Chondrocyte (in vitro differentiated cells): ENCODE measurements at places on chromosomes 12 and 14. TPM values are rescaled to one million over a fixed set of nuclear protein-coding genes. Genes with fewer than 3 reads are reported as not detected.

The CACNA1C gene
- total RNA-seq, result 27.0 to 48.5 TPM (median 27.0 TPM) in 3 replicates

The PITPNM2 gene
- total RNA-seq, result 6.1 to 11.6 TPM (median 11.5 TPM) in 3 replicates

The FOXN4 gene
- not detected in 3 replicates for total RNA-seq

The CLEC7A gene
- not detected in 3 replicates for total RNA-seq
